D341Med (cell line): ENCODE measurements at places on chromosomes 16 and 17.

DNA sequence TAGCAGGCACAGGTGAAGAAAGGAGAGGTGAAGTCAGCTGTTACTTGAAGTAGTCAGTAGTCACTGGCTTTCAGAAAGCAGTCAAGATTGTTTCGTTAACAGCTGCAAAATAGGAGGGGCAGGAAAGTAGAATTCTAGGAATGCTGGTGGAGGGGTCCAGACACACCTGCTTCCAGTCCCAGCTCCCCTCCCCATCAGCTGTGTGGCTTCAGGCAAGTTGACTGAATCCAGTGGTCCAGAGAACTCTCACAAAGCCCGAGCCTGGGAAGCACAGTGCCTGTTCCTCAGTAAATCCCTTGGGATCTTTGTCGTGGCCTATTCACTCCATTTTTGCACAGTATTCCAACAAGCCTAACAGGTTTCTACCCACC lies 4.6 kb upstream of the SOCS1 start:
- DNase-seq = no peak

DNA sequence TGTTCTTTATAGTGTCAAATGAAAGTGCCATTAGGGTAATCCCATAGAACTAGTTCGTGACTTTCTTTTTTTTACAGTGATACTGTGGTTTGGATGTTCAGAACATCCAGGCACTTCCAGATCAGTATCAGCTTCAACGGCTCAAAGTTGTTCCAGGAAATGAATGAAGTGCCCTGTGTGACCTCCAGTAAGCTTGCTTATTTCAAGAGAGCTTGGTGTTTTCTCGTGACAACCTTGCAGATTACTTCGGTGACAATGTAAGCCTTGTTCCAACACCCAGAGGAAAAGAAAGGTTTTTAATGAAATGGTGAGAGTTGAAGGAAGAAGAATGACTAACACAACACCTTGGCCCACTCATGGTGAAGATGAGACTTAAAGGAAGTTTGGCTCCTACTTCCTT lies 16.0 kb upstream of the KCNJ16 start:
- no peak for DNase-seq

DNA sequence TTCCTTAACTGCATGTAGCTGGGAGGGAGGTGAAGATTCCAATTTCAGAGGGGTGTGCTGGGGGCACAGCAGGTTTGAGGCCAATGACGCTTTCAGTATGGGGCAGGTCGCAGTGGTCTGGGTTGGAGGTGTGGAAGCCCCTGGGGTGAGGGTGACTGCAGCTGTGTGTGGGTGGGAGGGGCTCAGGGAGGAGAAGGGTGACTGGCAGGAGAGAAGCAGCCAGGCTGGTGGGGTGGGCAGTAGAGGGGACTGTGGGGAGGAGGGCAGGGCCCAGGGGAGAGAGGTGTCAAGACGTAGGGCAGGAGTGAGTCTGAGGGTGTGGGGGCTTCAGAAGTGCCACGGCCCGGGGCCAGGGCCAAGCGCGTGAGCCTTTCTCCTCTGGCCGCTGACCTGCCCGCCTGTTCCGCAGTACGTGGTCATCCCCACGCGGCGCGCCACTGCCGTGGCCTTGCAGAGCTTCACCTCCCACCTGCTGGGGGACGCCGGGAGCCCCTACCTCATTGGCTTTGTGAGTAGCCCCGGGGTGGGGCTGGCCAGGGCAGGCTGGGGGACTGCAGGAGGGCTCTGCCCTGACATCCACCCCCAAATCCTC lies 19.4 kb downstream of the MYBBP1A start:
- DNase-seq = no peak

DNA sequence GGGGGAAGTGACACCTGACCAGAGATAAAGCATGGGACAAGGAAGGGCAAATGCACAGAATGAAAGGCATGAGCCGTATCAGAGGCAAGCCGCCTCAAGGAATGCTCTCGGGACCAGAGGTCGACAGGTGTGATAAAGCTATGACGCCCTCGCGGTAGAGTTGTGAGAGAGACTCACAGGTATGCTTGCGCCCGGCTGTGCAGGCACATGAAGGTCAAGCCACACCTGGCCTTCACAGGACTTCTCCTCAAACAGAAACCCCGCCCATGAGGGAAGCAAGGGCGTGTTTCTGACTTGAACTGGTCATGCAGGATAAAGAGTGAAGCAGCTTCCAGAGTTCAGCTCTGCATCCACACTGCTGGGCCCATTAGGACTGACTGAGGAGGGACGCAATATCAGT lies 7.8 kb downstream of the NCBP3 start:
- no peak for DNase-seq

GRCh38 chr17:41972571-41973407 lies 6.2 kb downstream of the CNP start:
- DNase-seq = no peak

GRCh38 chr16:50924759-50925545 lies 183.1 kb downstream of the CYLD start:
- DNase-seq = no peak

GRCh38 chr16:10675216-10675615 lies 19.5 kb downstream of the TEKT5 start:
- no peak for DNase-seq

DNA sequence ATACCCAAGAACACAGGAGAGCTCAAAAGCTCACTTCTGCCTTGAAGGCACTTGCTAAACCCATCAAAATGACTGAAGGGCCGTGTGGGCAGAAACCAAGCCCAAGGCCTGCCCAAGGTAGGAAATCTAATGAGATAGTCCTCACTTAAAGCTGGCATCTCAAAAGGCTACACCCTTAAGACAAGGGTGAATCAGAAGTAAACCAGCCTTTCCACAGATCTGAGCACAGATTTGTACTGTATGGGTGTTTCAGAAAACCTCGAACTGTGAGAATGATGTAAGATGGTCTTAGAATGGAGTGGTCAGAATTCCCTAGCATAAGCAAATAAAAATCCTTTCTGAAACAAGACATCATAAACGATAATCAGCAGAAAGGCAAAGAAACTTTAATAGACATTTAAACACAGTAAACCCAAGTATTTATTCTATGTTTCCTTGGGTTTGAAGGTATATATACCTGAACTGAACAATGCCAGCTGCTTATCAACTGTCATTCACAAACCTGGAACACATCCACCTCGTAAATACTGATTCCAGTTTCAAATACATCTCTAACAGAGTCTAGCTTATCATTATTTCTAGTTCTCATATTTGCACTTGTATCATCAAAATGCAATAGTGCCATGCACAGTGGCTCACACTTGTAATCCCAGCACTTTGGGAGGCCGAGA lies 37.8 kb downstream of the GLG1 start:
- DNase-seq = no peak

GRCh38 chr16:29763326-29763725 lies 14.7 kb upstream of the ZG16 start:
- no peak for DNase-seq

GRCh38 chr17:44932787-44933097 lies 14.8 kb downstream of the KIF18B start:
- DNase-seq = no peak

- DNase-seq = no peak
Measured at GRCh38 chr17:45292696-45293412, 24.0 kb downstream of the MAP3K14 start.

DNA sequence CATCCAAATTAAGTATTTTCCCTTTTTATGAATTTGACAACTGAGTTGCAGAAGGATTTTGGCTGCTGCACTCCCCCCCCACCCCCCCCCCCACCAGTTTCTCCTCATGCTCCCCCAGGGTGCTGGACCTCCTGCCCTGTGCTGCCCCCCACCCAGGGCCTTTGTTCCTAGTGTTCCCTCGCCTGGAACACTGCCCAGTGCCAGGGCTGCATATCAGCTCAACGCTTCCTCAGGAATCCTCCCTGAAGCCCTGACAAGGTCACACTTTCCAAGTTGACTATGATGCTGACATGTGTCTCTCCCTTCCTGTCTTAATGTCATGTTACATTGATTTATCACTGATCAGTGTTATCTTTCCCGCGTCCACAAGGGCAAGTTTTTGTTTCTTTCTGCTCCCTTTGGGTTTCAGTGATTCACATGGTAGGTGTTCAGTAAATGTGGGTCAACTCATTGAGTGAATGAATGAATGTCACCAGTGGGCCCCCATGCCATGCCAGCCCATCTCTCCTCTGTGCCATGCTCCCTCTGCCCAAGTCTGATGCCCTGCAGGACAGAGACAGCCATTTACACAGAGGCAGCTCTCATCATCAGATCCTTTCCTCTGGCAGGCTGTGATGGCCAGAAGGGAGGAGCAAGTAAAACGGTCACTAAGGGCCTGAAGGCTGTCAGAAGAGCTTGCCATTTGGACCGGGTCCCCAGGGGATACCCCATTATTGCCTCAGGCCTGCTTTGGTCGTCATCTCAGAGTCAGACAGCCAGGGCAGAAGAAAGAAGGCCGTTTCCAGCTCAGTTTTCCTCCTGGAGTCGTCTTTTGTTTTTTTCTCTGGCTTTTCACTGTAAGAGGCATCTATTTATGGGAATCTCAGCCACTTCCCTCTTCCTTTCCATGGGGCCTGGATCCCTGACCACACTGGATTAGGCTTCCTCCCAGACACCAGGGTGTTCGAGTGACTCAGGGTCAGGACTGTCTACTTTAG lies 386.2 kb downstream of the SNX29 start:
- no peak for DNase-seq

- DNase-seq = peak; percentile 71
Measured at GRCh38 chr16:87559945-87560344, 42.4 kb upstream of the JPH3 start.

- no peak for DNase-seq
Measured at GRCh38 chr17:21482189-21482865, 106.2 kb downstream of the KCNJ12 start.

- DNase-seq = no peak
Measured at GRCh38 chr16:71927383-71927782, 32.1 kb downstream of the IST1 start.

DNA sequence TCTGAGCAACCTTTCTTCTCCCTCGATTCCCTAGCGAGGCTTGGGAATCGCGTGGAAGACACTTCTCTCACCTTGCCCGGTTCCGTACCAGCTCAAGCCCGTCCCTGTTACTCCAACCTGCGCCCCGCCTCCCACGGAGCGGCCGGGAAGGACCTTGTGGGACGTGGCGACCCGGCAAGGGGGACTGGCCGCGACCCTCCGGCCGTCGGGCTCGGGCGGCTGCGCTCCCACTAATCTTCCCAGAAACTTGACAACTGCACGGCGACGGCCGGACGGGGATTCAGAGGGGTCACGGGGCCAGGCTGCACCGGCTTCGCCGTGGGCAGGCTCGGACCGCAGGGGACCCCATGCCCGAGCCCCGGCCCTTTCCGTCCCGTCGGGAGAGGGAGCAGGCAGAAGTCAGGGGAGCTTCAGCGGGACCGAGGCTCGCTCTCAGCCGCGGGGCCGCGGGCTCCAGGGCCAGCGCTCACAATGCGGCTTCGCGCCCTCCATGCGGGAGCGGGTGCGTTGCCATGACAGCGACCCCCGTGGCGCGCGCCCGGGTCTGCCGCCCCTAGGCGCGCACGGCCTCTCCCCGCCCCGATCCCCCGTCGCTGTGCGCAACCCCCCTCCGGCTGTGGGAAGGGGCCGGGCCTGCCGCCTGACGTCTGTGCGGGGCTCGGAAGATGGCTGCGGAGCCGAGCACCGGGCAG lies at the start of gene SGSM2:
Gene SGSM2, plus strand, starts transcription at position 650 of the 692 bp plus-strand sequence. CDS start 188 bp downstream, outside the sequence.
- DNase-seq = peak; percentile 90

DNA sequence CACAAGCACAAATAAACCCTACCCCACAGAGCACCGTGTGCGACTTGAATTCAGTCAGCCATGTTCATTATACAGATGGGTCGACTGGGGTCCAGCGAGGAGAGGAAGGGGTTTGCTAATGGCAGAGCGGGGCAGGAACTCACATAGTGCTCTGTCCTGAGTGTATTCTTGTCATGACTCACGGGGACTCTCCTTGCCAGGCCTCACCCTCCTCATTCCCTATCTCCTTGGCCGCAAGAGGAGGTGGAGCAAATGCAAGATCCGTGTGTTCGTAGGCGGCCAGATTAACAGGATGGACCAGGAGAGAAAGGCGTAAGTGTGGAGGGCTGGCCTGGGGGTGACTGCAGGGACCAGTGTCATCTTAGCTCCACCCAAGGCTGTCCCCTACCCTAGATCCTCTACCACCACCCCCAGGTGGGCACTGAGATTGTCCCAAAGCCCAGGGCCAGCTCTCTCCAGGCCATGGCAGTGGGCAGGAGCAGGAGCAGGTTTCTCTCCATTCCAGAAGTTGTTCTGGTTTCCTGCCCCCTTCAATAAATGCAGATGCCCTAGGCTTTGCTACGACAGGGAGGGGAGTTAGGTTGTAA lies 29.4 kb downstream of the SLC12A3 start:
- DNase-seq = no peak

GRCh38 chr17:81230043-81230820 lies 7.5 kb upstream of the CEP131 start:
- DNase-seq = no peak

GRCh38 chr17:75945211-75945610 lies 4.4 kb upstream of the FBF1 start:
- DNase-seq = peak; percentile 64

DNA sequence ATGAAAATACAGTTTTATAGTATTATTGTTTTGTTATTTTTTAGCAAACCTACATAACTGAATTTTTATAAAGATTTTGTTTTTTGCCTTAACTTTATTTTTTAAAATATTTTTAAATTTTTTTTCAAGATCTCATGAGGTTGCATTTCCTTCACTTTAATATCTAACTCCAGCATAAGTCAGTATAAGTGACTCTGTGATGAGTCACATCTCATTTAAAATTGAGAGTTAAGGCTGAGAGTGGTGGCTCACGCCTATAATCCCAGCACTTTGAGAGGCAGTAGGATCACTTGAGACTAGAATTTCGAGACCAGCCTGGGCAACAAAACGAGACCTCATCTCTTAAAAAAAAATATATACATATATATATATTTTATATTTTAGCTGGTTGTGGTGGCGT lies 44.0 kb downstream of the NLK start:
- DNase-seq = no peak

GRCh38 chr16:10646581-10647263 lies 48.0 kb downstream of the TEKT5 start:
- DNase-seq = no peak

- DNase-seq = no peak
Measured at GRCh38 chr17:39139161-39139511, 12.3 kb downstream of the PLXDC1 start.

DNA sequence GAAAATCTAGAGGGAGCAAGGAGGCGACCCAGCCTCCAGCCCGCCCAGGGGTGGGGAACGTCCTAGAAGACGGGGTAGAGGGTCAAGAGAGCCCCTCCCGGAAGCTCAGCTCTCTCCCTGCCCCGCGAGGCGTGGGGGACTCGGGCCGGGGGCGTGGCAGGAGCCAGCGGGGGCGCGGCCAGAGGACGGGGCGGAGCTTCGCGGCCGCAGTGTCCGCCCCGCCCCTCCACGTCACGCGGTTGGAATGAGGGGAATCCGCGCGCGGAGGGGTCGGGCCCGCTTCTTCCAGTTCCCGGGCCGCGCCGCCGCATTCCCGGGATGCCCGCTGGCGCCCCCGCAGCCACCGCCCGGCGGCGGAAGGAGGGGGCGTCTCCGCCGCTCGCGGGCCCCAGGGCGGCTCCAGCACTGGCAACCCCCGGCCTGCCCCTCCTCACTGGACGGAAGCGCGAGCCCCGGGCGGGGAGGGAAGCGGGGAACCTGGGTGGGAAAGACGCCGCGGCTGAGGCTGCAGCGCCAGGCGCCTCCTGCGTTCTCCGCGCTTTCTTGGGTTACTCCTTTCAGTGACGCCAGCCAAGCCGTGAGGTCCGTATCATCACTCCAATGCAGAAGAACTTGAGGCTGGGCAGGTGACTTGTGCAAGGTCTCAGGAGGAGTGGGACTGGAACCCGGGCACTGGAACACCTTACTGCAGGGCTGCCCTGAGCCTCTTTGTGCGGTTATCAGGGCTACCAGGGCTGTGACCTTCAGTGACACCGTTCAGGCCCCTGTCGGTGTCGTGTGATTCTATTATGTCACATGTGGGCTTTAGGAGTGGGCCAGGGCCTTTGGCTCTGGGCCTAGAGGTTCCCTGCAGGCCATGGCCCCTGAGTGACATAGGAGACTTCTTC lies 4.3 kb downstream of the MYO1C start:
- peak; percentile 87 for DNase-seq

GRCh38 chr16:10613785-10614485 lies 33.5 kb upstream of the EMP2 start:
- no peak for DNase-seq
